Renal pelvis (tissue), 12 donors: ENCODE measurements at places on chromosomes 4 and X. TPM values are rescaled to one million over a fixed set of nuclear protein-coding genes. Genes with fewer than 3 reads are reported as not detected.

- DNase-seq = no peak
These were observed 36.8 kb upstream of the TMEM184C start for GRCh38 chr4:147580396-147580795.

GRCh38 chr4:113407409-113407808 lies 354.1 kb downstream of the CAMK2D start:
- DNase-seq = no peak

GRCh38 chr4:51930557-51930956 lies 87.6 kb downstream of the DCUN1D4 start:
- no peak for DNase-seq

DNA sequence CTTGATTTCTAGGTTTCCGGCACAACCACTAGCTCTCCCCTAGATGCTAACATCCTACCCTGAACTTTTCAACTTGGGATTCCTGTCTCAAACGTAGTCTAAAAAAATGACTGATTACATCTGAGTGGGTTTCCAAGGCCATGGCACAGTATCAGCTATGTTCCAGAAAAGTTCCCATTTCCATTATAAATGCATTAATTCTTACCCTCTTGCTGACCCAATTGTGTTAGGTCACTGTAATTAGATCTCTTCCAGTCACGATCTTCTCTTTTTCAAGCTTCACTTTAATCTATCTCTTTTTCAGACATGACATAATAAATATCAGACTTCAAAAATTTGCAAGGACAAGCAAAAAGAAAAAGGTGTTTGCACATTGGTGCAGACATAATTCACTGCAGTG lies 50.6 kb upstream of the PDE5A start:
- no peak for DNase-seq

Gene TTC29
- 2.0 TPM for polyA plus RNA-seq

Gene GPRASP2
- polyA plus RNA-seq = 36.7 TPM

Gene ABLIM2
- 8.6 TPM for polyA plus RNA-seq
